ENCODE measurements at places on chromosomes 6 and 20. TPM values are rescaled to one million over a fixed set of nuclear protein-coding genes. Genes with fewer than 3 reads are reported as not detected.

TRIM15 gene
- 6.5 TPM for total RNA-seq

- H3K4me1 ChIP-seq: no peaks in the 10 kb centered on the region
- no peak overlapping the region for H3K4me3 ChIP-seq
- no peak overlapping the region for H3K27ac ChIP-seq
- DNase-seq: no peak
Observed at GRCh38 chr6:142627474-142627873, 317.5 kb downstream of the HIVEP2 start.

DNA sequence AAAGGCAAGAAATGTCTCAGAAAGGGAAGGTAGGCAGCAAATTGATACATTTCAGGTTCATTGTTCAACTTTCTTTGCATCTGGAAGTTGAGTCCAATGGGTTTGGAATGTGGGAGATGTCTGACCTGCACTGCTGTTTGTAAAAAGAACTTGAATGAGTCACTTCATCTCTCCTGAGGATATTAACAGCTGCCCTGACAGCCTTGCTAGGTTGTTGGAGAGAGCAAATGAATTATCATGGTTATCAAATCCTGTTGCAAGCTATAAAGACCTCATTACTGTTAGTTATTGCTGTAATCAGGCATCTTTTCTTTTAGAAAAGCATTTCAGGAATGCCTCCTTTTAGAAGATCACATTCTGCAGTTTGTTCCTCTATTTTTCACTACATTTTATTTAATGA, 23.0 kb upstream of the FLRT3 start:
- no peak for DNase-seq
- H3K4me3 ChIP-seq: no peak overlapping the region

DNA sequence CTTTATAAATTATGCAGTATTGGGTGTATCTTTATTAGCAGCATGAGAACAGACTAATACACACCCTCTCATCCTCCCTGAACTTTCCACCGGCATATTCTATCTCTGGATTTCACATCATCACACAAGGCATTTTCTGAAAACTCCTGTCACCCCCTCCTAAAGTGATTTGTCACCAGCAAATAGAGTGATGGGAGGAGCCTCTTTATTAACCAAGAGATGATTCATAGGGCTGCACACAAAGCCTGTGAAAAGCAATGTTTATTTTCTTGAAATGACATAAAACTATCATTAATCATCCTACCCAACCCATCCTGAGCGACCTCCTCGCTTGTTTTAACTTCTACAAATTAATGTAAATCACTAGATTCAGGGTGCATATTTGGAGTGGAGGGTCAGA, 394.7 kb upstream of the SULF2 start:
- H3K36me3 ChIP-seq: no peaks in the 10 kb centered on the region
- H3K4me3 ChIP-seq: no peak overlapping the region
- no peaks in the 10 kb centered on the region for H3K4me1 ChIP-seq
- no peaks in the 10 kb centered on the region for H3K27me3 ChIP-seq
- no peak for DNase-seq
- no peak overlapping the region for H3K27ac ChIP-seq

GRCh38 chr20:54717983-54718382, 242.6 kb downstream of the DOK5 start:
- H3K4me1 ChIP-seq: no peaks in the 10 kb centered on the region
- no peak for DNase-seq
- no peaks in the 10 kb centered on the region for H3K36me3 ChIP-seq
- no peak overlapping the region for H3K27ac ChIP-seq

DNA sequence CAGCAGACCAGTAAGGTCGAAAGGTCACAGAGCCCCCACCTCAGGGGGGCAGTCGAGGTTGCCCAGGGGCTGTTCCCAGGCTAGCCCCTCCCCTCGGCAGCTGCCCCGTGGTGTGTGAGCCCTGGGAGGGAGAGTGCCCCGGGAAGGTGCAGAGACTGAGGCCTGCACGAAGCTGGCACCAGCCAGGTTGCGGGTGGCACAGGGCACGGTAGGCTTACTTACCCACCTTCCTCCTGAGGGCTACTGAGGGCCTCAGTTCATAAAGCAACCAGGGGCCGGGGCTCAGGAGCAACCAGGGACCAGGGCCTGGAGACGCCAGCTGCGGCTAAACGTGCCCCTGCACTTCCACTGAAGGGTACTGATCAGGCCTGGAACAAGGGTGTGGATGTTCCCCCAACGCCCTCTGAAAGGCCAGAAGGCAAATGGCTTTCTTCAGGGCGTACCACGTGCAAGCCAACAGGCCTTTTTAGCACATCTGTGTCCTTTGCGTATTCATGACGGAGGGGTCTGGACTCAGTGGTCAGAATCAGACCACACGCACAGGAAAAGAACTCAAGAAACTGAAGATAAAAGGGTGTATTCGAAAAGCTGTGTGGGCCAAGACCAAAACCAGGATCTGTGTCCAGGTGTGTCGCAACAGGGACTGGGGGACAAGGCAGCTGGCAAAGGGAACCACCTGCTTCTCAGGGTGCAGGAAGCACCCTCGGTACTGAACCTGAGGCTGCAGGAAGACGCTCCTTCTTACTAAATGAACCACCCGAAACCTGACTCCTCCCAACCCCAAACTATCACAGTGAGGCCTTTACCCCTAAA, 24.5 kb upstream of the TCFL5 start:
- no peak for DNase-seq
- no peaks in the 10 kb centered on the region for H3K27me3 ChIP-seq
- no peak overlapping the region for H3K4me3 ChIP-seq
- no peaks in the 10 kb centered on the region for H3K4me1 ChIP-seq
- no peak overlapping the region for H3K27ac ChIP-seq

DNA sequence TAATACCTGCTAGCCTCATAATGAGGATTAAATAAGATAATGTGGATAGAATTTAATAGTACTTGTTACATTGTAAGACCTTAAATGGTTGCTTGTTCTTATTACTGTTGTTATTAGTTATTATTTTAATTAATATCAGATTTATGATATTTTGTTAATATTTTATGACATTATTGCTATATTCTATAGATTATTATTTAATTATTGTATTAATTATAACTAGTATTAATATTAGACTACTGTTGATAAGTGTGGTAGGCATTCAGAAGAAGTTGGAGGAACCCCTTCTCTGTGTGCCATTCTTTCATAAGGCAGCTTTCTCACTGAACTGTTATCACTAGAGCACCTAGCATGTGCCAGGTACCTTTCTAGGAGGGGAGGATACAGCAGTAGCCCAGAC, 2.6 kb upstream of the NEDD9 start:
- no peak overlapping the region for H3K4me3 ChIP-seq
- H3K27me3 ChIP-seq: 0 out of 2 replicates have a peak, but pooled peaks cover 9% of the 10 kb centered on the region
- no peak overlapping the region for H3K27ac ChIP-seq
